PC-9 (cell line): ENCODE measurements at places on chromosomes 1 and 21.
A peak's percentile ranks its signal among the peaks of the same experiment; 100 is the strongest.

DNA sequence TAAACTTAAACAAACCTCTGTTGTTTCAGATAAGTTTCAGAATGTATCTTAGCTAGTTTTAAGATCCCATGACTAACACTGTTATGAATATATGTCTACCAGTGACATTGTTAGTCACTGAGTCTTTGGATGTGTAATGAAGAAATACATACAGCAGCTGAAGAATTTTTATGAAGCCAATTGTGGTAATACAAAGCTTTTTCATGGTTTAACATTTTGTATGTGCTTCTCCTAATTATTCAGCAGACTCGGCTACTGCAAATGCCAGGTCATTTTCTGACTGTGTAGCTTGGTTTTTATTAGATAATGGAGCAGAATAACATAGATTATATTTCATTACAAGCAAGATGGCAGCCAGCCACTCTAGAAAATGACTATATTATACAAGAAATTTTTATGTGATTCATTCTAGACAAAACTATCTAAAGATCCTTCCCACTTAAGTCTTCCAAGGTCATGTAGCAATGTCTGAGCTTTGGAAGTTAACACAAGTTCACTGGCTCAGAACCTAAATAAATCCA lies 147.8 kb downstream of the TNFSF18 start:
- H3K4me3 ChIP-seq: no peak overlapping the region
- no peak overlapping the region for H3K27ac ChIP-seq
- no peak for DNase-seq
- H3K27me3 ChIP-seq: no peaks in the 10 kb centered on the region
- H3K4me1 ChIP-seq: peaks cover 26% of the 10 kb centered on the region

DNA sequence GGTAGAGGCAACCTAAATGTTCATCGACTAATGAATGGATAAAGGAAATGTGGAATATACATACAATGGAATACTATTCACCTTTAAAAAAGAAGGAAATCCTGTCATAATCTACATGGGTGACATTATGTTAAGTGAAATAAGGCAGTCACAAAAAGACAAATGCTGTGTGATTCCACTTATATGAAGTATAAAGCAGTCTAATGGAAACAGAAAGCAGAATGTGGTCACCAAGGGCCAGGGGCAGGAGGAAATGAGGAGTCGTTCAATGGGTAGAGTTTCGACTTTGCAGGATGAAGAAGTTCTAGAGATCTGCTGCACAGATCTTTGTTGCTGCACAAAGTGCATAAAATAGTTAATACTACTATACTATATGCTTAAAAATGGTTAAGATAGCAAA lies 7.8 kb downstream of the DIPK1A start:
- H3K27ac ChIP-seq: no peak overlapping the region
- no peak for DNase-seq
- H3K36me3 ChIP-seq: no peaks in the 10 kb centered on the region
- H3K4me1 ChIP-seq: peaks cover 26% of the 10 kb centered on the region
- no peaks in the 10 kb centered on the region for H3K27me3 ChIP-seq
- no peak overlapping the region for H3K4me3 ChIP-seq

GRCh38 chr1:62390071-62390470 lies 46.8 kb upstream of the USP1 start:
- peak; percentile 49 for DNase-seq
- no peak overlapping the region for H3K4me3 ChIP-seq
- no peaks in the 10 kb centered on the region for H3K36me3 ChIP-seq
- H3K4me1 ChIP-seq: peaks cover 38% of the 10 kb centered on the region
- H3K27me3 ChIP-seq: no peaks in the 10 kb centered on the region
- no peak overlapping the region for H3K27ac ChIP-seq

DNA sequence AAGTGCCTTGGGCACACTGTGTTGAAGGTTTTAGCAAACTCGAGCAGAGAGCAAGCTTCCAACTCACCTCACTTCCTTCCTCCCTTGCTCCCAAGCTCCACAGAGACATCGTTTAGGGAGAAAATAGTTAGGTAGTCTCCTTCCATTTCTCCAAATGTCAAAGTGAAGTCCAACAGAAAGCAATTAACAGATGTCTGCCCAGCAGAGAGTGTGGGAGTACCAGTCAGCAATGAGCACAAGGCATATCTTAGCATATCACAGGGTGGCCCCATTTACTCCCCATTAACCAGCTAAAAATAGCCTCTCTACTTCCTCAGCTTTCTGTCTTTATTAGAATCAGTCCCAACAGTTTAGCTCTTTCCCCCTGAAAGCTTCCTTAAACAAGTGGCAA lies 334.2 kb upstream of the CAMK1G start:
- DNase-seq: no peak
- H3K4me3 ChIP-seq: no peak overlapping the region
- no peak overlapping the region for H3K27ac ChIP-seq
- H3K4me1 ChIP-seq: no peaks in the 10 kb centered on the region
- H3K27me3 ChIP-seq: no peaks in the 10 kb centered on the region
- no peaks in the 10 kb centered on the region for H3K36me3 ChIP-seq

- no peak overlapping the region for H3K4me3 ChIP-seq
- no peak overlapping the region for H3K27ac ChIP-seq
- DNase-seq: no peak
- H3K27me3 ChIP-seq: no peaks in the 10 kb centered on the region
- H3K36me3 ChIP-seq: no peaks in the 10 kb centered on the region
- H3K4me1 ChIP-seq: no peaks in the 10 kb centered on the region
These were observed 143.7 kb downstream of the LRIG2 start for GRCh38 chr1:113216664-113217063.

DNA sequence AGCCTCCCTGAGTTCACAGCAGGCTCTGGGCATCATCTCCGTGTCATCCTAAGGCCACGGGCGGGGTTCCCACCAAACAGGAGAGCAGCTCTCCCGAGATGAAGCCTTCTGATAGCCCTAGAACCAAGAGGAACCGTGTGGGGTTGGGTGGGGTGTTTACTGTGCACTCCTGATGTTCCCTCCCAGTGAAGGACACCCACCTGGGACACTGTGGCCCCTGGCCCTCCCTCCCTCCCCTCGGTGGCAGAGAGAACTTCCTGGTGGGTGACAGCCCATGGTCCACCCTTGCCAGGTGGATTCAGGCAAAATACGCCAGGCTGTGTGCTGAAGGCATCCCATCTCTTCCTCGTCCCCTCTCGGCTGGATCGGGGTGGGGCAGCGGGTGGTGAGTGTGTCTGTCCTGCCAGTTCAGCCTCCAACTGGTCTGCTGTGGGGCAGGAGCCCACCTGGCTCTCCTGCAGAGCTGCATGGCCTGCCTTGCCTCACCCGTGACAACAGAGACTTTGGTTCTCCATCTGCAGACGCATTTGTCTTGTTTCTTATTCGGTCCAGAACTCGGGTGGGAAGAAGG lies 15.6 kb upstream of the C1orf174 start:
- no peak overlapping the region for H3K27ac ChIP-seq
- H3K27me3 ChIP-seq: peaks cover 13% of the 10 kb centered on the region
- H3K4me3 ChIP-seq: no peak overlapping the region

DNA sequence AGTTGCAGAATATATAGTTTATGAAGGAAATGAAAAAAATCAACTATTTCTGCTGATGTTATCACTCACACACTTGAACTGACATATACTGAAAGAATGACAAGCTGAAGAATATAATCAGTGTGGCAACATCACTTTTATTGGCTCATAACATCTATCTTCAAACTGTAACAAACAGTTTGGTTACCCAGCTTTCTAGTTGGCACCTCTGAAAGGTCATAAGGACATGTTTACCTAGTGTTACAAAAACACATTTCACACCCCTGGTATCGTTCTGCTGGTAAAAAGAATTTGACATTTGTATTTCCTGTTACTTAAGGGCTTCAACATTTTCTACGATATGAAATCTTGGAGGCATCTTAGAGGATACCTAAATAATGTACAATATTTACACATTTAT lies 1267.0 kb upstream of the NCAM2 start:
- no peak for DNase-seq
- no peak overlapping the region for H3K4me3 ChIP-seq
- H3K27me3 ChIP-seq: no peaks in the 10 kb centered on the region
- H3K4me1 ChIP-seq: no peaks in the 10 kb centered on the region
- H3K27ac ChIP-seq: no peak overlapping the region

GRCh38 chr21:31282095-31282709 lies 61.9 kb downstream of the TIAM1 start:
- H3K4me1 ChIP-seq: no peaks in the 10 kb centered on the region
- H3K4me3 ChIP-seq: no peak overlapping the region

GRCh38 chr21:41962425-41962966 lies 8.7 kb upstream of the C2CD2 start:
- peaks cover 31% of the 10 kb centered on the region for H3K4me1 ChIP-seq
- H3K4me3 ChIP-seq: no peak overlapping the region
- no peaks in the 10 kb centered on the region for H3K27me3 ChIP-seq
- H3K36me3 ChIP-seq: no peaks in the 10 kb centered on the region

DNA sequence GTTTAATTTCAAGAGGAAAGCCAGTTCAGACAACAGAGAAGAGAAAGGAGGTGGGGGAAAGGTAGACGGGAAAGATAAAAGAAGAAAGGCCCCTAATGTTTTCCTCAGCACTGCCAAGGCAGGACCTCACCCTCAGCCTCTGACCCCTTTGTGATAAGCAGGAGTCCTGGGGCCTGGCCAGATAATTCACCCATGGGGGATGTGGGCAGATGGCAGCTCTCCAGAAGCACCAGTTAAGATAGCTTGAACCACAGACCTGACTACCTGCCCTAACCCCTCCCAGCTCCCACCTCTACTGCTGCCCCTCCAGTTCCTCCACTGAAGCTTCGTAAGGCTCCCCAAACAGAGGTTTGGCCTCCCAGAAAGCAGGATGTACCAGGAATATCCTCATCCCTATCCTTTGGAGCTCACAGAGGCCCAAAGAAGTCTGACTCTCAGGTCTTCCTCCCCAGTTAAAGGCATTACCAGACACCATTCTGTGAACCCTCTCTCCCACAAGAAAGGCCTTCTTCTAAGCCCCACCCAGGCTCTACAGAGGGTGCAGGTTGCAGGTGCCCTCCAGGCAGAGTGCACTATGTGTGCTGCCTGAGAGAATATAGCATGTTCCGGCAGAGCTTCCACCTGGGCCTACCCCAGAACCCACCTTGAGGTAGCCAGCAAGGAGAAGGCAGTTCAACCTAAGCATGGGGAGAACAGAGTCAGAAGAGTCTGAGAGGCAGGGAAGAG lies 9.2 kb upstream of the SNAPIN start:
- DNase-seq: no peak
- no peak overlapping the region for H3K4me3 ChIP-seq
- H3K27ac ChIP-seq: no peak overlapping the region
- peaks cover 19% of the 10 kb centered on the region; the same call in 1 of the 2 replicates for H3K36me3 ChIP-seq
- peaks cover 11% of the 10 kb centered on the region for H3K4me1 ChIP-seq

GRCh38 chr1:202952818-202953217 lies 5.3 kb downstream of the ADIPOR1 start:
- H3K4me1 ChIP-seq: peaks cover 13% of the 10 kb centered on the region
- H3K27me3 ChIP-seq: no peaks in the 10 kb centered on the region
- DNase-seq: no peak
- peaks cover 10% of the 10 kb centered on the region; the same call in 1 of the 2 replicates for H3K36me3 ChIP-seq
- H3K4me3 ChIP-seq: no peak overlapping the region
- H3K27ac ChIP-seq: no peak overlapping the region

DNA sequence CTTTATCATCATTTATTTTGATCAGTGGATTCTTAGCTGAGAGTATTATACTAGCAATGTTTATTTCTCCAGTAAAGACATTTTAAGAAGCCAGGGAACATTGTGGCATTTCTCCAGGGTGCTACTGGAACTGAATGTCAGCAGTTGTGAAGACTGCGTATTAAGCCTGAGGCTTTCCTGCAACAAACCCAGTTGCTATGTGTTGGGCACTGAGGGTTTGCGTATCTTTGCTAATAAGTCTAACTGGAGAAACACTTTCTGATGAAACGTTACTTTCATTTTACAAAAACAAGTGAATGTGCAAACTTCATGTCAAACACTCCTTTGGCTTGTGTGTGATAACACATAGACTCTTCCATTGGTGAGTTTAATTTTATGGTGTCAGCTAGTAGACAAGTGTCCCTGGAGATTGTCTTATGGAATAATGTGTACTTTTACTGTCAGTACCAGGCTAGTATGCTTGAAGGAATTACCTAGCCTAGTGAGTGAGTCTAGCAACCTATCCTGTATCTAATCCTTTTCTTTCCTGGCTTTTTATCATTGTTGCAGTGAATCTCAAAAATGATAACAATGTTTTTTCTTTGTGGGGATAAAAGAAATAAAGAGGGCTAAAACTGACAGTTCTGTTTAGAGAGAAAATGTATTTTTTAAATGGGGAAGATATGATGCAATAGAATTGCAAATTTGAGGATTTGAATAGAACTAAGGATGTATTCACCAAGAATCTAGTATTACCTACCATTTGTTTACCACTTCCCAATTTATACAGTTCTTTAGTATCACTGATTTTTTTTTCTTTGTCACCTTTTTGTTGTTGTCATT lies 70.1 kb downstream of the MTR start:
- no peak overlapping the region for H3K27ac ChIP-seq
- DNase-seq: no peak
- H3K27me3 ChIP-seq: no peaks in the 10 kb centered on the region
- H3K4me1 ChIP-seq: no peaks in the 10 kb centered on the region
- no peaks in the 10 kb centered on the region for H3K36me3 ChIP-seq

GRCh38 chr1:67741121-67741520 lies 56.1 kb downstream of the GADD45A start:
- H3K27me3 ChIP-seq: no peaks in the 10 kb centered on the region
- DNase-seq: no peak
- 0 out of 2 replicates have a peak, but pooled peaks cover 9% of the 10 kb centered on the region for H3K36me3 ChIP-seq

GRCh38 chr1:116460261-116460660 lies 87.2 kb downstream of the ATP1A1 start:
- DNase-seq: no peak
- H3K4me3 ChIP-seq: no peak overlapping the region
- H3K36me3 ChIP-seq: no peaks in the 10 kb centered on the region
- H3K27me3 ChIP-seq: no peaks in the 10 kb centered on the region

DNA sequence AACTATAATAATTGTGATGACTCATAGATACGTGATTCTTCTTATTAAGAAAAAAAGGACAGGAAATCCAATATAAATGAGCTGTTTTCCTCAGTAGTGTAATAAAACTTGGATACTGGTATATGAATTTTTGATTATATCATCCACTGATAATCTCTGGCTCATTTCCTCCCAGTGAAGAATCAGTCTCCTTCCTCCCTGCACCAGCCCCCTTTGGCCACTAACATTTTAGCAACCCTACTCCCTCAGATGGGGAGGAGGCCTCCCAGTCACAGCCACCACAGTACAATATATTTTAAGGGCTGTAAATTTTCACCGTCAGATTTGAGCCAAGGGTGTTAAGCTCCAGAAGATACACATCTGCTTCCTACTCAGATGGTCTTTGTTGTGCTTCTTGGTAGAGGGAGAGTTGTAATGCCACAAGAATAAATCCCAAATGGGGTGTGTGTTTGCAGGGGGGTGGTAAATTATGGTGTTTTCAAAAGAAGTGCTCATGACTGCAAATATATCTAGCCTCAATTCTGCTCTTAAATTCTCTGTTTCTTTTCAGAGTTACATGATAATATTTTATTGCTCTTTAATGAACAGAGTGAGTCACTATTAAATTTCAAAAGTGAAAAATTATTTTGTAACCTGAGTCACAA lies 153.5 kb downstream of the HLX start:
- no peaks in the 10 kb centered on the region for H3K27me3 ChIP-seq
- no peak for DNase-seq
- H3K36me3 ChIP-seq: no peaks in the 10 kb centered on the region
- no peak overlapping the region for H3K27ac ChIP-seq
- no peak overlapping the region for H3K4me3 ChIP-seq

- no peak overlapping the region for H3K27ac ChIP-seq
- H3K36me3 ChIP-seq: no peaks in the 10 kb centered on the region
- H3K4me1 ChIP-seq: no peaks in the 10 kb centered on the region
- H3K27me3 ChIP-seq: no peaks in the 10 kb centered on the region
- no peak overlapping the region for H3K4me3 ChIP-seq
These were observed 10.1 kb upstream of the SERBP1 start for GRCh38 chr1:67440339-67440738.

GRCh38 chr1:38581396-38581795 lies 278.2 kb downstream of the RRAGC start:
- no peak overlapping the region for H3K4me3 ChIP-seq
- H3K4me1 ChIP-seq: no peaks in the 10 kb centered on the region
- no peaks in the 10 kb centered on the region for H3K36me3 ChIP-seq
